ENCODE measurements at places on chromosomes 6 and 20.

- DNase-seq: peak; percentile 59
Observed at GRCh38 chr6:33761922-33762629, 15.4 kb upstream of the IP6K3 start.

GRCh38 chr6:6943421-6943820 lies 164.3 kb upstream of the RREB1 start:
- DNase-seq: no peak

- DNase-seq: no peak
Observed at GRCh38 chr20:25437153-25437581, 29.7 kb downstream of the GINS1 start.

DNA sequence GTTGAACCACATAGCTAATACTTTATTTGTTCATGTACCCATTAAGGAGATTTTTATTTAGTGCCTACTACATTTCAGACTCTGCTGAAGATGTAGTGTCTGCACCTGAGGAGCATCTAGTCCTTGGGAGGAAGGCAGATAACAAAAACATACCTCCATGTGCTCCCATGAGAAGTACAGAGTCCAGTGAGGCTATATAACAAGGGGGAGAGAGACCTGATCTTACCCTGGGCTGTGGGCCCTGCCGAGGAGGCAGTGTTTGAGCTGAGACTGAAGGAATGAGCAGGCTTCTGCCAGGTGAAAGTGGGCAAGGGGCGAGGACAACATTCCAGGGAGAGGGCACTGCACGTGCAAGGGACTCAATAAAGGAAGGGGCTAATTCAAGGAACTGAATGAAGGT lies 12.1 kb downstream of the MANBAL start:
- DNase-seq: no peak

DNA sequence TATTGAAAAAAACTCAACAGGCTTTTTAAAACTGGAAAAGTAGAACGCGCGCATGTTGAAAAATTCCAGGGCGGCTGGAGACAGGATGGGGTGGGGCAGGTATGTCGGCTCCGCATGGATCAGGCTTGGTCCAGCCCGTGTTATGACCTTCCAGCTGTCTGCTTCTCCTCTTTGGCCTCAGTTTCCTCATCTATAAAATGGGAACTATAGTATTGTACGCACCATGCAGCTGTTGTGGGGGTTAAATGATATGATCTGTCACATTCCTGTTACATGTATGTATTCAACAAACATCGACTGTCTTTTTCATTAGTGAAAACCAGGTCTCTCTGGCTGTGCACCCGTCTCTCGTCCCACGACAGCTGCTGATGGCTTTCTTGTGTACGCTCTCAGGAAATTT lies 18.8 kb downstream of the PHACTR3 start:
- DNase-seq: no peak

DNA sequence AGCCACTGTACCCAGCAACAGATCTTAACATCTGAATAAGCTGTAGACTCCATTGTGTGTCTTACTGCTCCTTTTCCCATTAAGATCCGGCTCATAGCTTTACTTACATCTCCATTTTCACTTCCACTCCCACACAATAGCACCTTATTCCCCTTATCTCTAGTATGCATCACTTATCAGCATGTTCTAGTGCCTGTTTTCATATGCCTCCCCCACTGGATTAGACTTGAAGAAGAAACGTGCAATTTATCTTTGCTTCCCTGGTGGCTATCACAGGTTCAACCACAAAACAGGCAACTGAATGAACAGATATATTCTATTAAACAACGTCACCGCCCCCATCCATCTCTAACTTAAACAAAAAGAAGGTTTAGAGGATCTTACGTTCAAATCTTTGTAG lies 12.1 kb downstream of the SSR1 start:
- DNase-seq: no peak

- DNase-seq: no peak
Observed at GRCh38 chr6:6534399-6534798, 54.1 kb upstream of the LY86 start.

GRCh38 chr6:97437087-97437486 lies 154.1 kb upstream of the MMS22L start:
- no peak for DNase-seq

DNA sequence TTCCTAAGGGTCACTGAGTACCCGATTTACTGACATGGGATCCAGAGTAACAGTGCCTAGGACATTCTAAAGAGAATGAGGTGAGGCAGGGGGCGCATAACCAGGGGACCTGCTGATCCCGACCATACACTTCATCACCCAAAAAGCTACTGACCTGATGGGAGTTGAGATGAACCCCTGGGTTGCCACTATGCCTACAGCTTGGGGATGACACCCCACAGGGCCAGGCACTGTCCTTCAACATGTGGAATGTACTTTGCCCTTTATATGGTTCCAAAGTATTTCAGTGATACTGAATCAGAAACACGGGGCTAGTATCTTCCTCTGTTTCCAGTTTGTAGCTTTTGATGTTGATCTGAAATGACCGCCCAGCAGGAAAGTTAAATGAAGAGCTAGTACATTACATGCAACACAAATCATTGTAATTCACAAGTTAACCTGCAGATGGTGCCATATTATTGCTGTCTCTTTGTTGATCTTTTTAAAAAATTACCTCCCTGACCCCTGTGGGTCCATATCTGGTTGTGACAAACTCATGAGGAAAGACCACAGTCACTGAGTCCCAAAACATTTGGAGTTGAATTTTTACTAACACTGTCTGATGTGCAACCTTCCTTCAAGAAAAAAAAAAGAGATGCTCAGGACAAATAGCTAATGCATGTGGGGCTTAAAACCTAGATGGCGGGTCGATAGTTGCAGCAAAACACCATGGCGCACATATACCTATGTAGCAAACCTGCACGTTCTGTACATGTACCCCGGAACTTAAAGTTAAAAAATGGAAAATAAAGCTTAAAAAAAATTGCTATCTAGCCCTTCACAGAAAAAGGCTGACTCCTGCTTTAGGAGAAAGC lies 42.7 kb upstream of the GCNT2 start:
- DNase-seq: peak; percentile 48

DNA sequence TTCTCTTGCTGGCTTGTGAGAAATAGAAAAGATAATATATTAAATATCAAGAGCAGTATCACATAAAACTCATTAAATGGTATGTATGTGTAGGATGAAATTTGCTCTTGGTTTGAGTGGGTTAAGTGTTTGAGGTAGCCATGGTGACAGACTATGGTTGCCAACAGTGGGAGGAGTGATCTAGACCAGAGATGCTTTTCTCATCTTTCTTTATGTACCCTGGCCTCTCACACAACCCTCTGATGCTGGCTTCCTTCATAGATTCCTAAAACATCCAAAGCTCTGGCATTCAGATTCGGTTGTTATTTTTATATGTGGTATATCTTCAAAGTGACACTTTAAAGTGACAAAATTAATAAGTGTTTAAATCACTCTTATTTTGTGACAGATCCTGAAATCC lies 9.0 kb upstream of the MLIP start:
- DNase-seq: no peak

GRCh38 chr6:144749263-144749662 lies 464.1 kb downstream of the UTRN start:
- peak; percentile 95 for DNase-seq

- DNase-seq: no peak
Observed at GRCh38 chr20:965956-966355, 36.2 kb downstream of the RSPO4 start.

DNA sequence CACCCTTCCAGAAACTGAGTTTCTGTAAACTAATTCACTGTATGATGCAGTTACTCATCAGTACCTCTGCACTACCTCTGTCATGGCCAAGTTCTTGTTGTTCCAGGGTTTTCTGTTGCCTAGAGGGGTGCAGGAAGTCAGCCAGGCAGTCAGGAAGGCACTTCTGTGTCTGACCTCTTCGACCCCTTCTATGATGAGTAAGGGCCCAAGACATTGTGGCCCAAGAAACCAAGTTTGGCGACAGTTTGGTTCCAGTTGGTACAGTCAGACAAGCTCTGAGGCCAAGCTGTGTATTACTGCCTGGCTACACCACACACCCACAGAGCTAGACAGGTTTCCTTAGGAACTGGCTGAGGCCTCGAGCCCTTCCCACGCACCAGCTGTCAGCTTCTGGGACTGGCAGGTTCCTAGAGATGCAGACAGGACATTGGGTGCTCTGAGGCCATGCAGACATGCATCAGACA lies 41.2 kb downstream of the TRAF3IP2 start:
- peak; percentile 29 for DNase-seq

DNA sequence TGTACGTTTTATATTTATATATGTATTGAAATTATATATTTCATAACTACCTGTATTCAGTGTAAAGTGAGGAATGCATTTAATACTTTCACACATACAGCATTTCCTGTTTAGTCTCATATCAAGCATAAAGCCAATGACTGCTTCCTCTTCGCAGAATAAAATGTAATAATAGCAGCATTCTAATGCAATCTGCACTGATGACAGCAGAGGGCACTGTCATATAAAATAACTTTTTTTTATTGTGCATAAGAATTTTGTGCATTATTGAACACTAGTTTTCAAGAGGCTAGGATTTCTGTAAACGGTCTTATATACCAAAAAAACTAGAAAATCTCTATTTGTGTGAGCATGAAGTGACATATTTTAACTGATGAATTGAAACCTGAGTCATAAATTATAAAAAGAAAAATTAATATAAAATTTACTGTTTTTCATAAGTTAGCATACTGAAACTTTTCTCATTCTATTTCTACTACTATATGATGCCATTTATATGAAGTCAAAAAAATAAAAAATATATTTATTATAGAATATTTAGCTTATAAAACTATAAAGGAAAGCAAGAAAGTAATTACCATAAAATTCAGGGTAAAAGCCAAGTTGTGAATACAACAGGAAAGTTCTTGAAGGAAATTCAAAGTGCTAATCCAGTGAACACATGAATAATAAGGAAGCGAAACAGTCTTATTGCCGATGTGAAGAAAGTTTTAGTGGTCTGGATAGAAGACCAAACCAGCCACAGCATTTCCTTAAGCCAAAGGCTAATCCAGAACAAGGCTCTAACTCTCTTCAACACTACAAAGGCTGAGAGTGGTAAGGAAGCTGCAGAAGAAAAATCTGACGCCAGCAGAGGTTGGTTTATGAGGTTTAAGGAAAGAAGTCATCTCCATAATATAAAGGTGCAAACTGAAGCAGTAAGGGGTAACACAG lies 36.3 kb downstream of the RNF146 start:
- peak; percentile 17 for DNase-seq

DNA sequence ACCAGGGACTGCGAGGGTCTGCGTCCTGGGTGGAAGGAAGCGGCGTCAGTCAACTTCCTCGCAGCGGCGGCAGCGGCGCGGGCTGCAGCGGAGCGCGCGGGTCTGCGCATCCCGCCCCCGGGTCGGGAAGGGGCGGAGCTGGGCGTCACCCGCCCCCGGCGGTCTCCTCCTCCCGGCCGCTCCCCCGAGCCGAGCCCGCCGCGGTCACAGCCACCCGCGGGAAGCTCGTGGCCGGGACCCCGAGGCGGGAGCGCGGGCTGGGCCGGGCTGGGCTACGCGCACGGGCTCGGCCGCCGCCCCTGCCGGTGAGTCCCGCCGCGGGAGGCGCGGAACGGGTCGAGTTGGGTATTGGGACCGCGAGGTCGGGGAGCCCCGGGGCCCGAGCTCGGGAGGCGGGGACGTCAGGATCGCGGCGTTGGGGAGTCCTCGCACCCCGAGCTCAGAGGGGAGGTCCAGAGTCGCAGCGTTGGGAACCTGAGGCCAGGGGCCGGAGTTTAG lies at the start of gene PAQR8:
Gene PAQR8 (plus strand): TSS at position 207 of the 498 bp plus-strand sequence. CDS start 41,063 bp downstream, outside the sequence.
- DNase-seq: peak; percentile 73

DNA sequence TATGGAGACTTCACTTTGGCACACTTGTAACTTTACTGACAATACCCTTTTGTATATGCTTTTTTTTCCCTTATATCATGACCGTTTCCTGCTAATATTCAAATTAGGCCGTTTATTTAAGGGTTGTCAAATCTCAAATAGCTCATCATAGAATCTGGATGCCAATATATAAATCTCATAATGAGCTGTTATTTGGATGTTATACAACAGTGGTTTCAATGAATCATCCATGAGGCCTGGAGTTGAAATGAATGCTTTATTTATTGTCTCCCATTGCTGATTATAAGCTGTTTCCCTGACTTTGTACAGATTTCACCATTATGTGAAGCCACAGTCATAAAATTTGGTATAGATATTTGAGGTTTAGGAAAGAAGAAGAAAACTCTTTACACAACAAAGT lies 256.1 kb downstream of the PLCB1 start:
- no peak for DNase-seq

All from NCI-H146 (cell line).